ENCODE measurements at places on chromosomes 12 and 14.

GRCh38 chr12:31585271-31585670, 5.7 kb downstream of the DENND5B start:
- no peak for DNase-seq

GRCh38 chr12:89352242-89352491, 134 bp downstream of the DUSP6 start:
- DNase-seq, result no peak

- no peak for DNase-seq
Observed at GRCh38 chr12:19248929-19249602, 119.5 kb downstream of the PLEKHA5 start.

- no peak for DNase-seq
Observed at GRCh38 chr12:4287325-4288211, 14.0 kb downstream of the CCND2 start.

DNA sequence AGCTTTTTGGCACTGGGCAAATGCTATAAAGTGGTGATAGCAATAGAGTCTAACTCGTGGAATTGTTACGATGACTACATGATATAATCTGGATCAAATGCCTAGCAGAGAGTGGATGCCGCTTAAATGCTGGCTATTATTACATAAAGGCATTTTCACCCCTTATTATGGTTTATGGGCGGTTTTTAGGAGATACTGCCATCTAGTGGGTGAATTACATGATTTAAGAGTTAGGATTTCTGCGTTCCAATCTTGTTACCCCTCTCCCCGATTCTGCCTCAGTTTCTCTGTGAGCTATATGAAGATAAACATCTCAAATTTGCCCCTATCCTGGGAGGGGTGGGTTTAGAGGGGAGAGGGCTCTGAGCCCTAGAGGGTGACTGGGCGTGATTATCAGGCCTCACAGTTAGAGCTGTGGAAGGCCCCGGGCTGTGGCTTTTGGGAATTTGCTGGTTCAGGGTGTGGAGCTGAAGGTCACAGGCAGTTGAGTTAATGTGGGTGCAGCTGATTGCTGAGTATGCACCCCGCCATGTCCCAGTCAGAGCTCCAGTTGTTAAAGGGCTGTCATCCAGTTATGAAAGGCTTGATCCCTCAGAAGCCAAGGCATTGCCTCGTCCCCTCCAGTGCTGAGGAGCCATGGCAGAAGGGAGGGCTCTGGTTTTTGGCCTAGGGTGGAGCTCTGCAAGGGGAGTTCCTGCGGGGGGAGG, 14.4 kb downstream of the CLSTN3 start:
- no peak for DNase-seq

- no peak for DNase-seq
Observed at GRCh38 chr12:57164966-57165625, 17.7 kb upstream of the LRP1-AS start.

DNA sequence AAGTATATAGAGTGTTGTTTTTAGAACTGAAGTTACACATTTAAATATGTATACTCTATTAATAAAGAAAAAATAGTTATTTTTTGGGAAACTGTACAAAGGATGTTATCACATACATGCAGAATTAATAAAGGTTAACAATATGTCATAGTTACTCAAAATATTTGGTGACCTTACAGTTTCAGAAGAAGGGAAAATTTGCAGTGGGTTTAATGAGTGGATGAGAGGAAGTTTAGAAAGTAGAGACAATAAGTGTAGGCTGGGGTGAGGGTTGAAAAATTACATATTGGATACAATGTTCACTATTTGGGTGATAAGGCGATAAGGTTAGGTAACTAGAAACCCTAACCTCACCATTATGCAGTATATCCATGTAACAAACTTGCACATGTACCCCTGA, 13.5 kb downstream of the WNK1 start:
- DNase-seq, result no peak

- DNase-seq, result no peak
Observed at GRCh38 chr12:43308776-43309175, 243.2 kb downstream of the ADAMTS20 start.

- peak; percentile 50 for DNase-seq
Observed at GRCh38 chr14:90717916-90718315, 98.3 kb downstream of the TTC7B start.

GRCh38 chr12:62530596-62530995, 64.0 kb downstream of the MON2 start:
- no peak for DNase-seq

- no peak for DNase-seq
Observed at GRCh38 chr12:78240827-78241226, 410.1 kb downstream of the NAV3 start.

- DNase-seq, result no peak
Observed at GRCh38 chr12:100624571-100624970, 51.1 kb downstream of the GAS2L3 start.

- no peak for DNase-seq
Observed at GRCh38 chr14:39957290-39957689, 525.1 kb upstream of the FBXO33 start.

- DNase-seq, result peak; percentile 49
Observed at GRCh38 chr14:81432219-81432661, 32.1 kb upstream of the STON2 start.

DNA sequence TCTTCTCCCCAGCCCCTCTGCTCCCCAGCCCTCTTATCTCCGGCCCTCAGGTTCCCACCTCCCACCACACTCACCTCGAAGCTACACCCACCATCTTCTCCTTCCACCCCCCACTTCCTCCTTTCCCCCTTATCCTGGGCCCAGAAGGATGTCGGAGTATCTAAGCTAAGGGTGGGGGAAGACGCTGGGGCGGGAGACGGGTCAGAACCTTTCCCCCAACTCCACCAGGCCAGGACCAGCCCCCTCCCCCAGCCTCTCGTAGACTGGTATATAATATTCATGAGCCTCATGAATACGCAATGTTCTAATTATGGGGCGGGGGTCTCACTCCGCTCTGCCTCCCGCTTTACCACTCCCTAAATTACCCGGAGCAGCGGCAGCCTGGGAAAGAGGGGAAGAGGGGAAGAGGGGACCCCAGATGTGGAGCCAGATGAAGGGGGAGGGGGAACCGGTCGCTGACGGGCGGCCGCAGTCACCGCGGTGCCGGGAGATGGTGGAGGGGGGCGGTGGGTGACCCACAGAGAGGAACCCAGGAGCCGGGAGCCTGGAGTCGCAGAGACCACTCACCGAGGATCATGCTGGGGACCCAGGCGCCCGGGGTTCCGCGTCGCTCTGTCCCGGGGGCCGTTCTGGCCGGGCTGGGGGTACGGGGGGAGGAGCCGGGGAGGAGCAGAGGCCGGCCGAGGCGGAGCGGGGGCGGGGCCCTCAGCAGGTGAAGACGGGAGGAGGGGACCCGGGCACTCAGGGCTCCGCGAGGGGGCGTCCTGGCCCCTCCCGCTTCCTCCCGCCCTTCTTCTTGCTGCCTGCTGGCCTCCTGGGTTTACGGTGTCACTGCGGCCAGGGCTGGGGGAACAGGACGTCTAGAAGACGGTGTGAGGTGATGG, 6.4 kb upstream of the ZNF385A start:
- DNase-seq, result no peak

DNA sequence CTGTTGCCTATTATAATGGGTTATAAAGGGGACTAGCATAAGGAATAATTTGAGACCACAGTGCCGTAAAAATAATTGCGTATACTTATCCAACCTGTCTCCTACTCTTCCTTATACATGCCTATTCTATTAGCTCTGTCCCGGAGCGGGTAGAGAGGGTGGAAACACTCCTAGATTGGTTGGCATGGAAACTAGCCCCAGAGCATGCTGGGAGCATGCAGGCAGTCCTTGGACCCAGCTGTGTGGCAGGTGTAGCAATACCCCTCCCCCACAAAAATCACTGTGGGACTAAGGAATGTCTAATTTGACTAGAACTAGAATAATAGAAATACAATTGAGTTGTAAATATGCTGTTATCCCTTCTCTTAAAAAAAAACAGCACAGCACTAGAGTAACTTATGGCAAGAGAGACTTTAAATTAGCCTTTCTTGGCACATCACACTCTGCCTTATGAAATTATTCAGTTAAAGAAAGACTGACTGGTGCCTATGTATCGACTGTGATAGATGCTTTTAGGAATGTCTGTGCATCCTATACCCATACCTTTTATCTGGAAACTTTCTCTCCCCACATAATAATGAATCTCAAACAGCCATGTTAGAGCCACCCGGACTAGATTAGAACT, 244.0 kb upstream of the DAAM1 start:
- DNase-seq, result peak; percentile 43

DNA sequence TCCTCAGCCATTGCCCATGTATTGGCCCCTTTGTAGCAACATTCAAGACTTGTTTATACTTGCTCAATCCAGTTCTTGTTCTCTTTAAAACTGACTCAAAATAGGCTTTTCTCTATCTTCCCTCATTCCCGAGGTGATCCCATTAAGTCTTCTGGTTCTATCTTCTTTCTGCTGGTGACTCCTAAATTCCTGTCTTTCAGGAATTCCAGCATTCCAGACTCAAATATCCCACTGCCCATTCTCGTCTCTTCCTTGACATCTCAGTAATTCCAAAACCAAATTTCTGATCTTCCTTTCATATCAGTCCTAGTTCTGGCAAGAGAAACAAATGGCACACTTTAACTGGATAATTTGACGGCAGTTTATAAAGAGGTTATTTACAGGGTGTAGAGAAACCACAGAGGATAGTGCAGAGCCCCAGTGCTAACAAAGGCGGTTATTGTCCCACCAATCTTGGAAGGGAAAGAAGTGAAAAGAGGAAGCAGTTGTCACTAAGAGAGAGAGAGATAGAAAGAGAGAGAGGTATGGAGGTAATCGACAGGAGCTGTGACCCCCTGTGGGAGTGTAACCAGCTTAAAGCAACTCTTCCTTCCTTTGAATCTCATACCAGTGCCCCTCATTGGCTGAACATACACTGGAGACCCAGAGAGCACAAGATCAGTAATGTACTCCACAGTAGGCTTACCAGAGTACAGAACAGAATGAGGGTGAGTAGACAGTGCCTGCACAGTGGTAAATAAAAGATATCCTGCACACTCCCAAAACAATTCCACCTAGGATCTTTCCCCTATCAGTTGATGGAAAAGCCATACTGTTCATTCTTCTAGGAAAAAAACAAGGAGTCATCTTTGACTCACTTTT, 177.6 kb upstream of the LMNTD1 start:
- DNase-seq, result no peak

GRCh38 chr14:95183082-95183481, 25.8 kb upstream of the DICER1 start:
- no peak for DNase-seq

DNA sequence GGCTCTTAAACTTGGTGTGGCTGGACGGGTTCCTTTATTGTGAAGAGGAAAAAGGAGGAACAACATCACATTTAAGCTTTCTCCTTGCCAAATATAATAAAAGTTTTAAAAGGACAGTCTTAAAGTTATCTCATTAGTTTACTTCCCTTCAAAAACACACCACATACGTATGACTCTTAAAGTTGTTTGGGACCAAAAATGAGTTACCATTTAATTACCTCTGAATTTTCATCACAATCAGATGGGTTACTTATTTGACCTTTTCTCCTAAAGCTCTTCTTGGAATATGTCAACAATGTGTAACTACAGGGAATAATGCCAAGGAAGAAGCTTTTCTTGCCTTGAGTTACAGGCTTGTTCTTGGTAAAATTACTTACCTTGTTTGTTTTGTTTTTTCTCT, 16.4 kb downstream of the RAB21 start:
- no peak for DNase-seq

- DNase-seq, result no peak
Observed at GRCh38 chr12:14772946-14773345, 30.3 kb downstream of the WBP11 start.

DNA sequence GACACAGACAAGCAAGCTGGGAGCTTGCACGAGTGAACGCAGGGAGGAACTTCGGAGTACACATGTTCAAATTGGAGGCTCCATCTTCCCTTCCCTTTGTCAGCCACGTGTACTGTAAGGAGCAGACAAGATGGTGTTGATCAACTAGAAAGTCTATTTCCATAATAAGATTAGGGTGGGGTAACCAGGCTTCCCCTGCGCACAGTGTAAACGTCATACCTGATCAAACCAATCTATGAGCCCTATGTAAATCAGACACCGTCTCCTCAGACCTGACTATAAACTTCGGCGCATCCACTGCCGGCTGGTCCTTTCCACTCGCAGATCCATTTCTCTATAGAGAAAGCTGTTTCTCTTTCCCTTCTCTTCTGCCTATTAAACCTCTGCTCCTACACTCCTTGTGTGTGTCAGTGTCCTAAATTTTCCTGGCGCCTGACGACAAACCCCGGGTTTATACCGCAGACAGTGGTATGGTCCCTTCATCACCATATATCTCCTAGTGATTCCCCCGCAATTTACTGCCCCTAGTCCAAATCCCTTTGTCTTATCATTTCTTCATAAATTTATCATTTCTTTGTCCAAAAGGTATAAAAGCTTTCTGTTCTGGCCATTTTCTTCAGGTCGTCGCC, 7.5 kb upstream of the ETFBKMT start:
- no peak for DNase-seq

- peak; percentile 60 for DNase-seq
Observed at GRCh38 chr12:2494486-2495192, 300.1 kb upstream of the FKBP4 start.

DNA sequence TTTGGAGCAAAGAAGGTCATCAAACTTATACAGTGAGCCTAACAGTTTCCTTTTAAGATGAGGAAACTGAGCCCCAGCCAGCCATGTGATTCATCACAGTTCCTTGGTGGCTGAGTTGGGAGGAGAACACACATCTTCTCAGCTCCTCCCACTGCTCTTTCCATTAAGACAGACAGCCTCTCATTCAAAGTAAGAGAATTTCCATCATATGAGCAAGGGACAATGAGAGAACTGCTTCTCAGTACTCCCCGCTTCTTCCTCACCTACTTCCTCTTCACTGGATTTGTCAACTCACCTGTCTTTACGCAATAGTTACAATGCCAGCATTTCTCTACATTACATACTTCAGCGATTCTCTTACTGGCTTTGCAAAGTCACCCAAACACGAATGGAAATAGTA, 2.2 kb downstream of the IFNG start:
- DNase-seq, result no peak

GRCh38 chr12:55932551-55932910, 1.6 kb downstream of the DGKA start:
- DNase-seq, result peak; percentile 48

- no peak for DNase-seq
Observed at GRCh38 chr14:81178063-81178462, 42.7 kb downstream of the GTF2A1 start.

- no peak for DNase-seq
Observed at GRCh38 chr12:45477526-45477925, 252.0 kb upstream of the ARID2 start.

- no peak for DNase-seq
Observed at GRCh38 chr12:48125985-48126384, 6.8 kb downstream of the PFKM start.

- DNase-seq, result no peak
Observed at GRCh38 chr14:75748336-75748735, 87.3 kb downstream of the TTLL5 start.

DNA sequence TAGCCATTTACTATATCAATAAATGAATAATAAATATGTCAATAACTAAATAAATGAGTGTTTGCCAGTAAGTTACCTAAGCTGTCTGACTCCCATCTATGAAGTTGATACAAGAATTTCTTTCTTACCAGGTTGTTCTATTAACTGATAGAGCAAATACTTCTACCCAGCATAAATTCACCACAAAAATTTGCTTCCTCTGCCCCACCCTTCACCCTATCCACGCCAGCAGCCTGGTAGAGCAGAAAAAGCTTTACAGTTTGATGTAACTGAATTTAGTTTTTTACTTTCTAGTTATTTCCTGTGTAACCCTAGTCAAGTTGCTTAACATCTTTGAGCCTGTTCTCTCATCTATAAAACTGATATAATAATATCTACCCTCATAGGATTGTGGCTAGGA, 94.9 kb upstream of the SLC16A7 start:
- DNase-seq, result no peak
